ENCODE measurements at places on chromosomes 7 and 10.

DNA sequence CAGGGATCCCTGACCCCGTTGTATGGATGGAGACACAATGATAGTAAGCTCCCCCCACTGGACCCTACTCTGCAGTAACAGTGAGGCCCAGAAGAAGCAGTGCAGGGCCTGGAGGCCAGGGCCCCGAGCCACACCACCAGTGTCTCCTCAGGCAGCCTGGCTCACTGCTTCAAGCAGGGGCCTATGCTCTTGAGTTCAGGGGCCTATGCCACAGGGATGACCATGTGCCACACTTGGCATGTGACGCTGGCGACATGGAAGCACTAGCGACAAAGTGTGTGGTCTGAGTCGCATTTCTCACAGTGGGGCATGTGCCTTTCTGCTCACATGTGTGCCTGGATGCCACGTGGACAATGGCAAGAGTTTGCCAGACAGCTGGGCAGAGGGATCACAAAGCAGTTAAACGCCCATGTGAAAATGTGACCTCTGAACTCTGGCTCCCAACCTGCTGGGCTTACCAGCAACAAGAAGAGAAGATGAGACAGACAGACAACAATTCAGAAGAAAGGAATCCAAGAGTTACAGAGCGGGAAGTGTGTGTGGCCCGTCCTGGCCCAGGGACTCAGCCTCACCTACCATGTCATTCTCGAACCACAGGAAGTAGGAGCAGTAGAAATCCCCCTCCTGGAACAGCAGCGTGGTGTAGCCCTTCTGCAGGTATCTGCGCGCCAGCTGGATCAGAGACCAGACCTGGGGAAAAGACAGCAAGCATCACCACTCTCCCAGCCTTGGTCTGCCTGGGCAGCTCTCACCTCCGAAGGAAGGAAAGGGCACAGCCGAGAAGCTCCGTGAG is 4.7 kb upstream of the PYROXD2 start:
- no peak for DNase-seq

GRCh38 chr10:69895759-69896158 is 94.1 kb downstream of the COL13A1 start:
- DNase-seq: no peak

DNA sequence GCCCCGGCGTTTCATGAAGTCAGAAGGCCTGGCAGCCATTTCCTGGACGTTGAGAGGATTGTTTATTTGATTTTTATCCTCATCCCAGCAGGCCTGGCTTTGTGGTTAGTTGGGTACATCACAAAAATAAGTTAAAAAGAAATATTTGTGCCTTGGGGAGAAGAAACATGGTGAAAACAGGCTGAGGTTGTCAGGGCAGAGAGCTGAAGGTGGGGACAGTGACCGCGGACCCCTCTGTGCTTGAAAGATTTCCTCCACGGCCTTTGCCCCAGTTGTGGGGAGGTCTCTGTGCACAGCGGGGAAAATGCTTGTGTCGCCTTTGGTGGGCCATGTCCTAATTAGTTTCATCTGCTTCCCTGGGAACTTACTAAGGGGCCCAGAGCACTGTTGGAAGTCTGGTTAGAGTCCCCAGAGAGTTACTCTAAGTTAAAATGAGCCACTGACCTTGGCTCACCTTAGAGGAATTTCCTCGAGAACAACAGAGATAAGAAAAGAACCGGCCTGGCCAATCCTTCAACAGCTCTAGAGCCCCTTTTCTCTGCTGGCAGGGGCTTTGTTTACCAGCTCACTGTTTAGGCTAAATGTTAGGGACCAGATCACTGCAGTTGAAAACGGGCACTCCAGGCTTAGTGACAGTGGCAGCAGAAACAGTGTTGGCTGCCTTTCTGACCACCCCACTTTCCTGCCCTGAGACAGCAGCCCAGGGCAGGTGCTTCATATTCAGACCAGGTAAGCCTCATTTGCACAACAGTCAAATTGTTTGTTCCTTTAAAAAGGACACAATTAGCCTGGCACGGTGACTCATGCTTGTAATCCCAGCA is 37.9 kb downstream of the CRCP start:
- no peak for DNase-seq

DNA sequence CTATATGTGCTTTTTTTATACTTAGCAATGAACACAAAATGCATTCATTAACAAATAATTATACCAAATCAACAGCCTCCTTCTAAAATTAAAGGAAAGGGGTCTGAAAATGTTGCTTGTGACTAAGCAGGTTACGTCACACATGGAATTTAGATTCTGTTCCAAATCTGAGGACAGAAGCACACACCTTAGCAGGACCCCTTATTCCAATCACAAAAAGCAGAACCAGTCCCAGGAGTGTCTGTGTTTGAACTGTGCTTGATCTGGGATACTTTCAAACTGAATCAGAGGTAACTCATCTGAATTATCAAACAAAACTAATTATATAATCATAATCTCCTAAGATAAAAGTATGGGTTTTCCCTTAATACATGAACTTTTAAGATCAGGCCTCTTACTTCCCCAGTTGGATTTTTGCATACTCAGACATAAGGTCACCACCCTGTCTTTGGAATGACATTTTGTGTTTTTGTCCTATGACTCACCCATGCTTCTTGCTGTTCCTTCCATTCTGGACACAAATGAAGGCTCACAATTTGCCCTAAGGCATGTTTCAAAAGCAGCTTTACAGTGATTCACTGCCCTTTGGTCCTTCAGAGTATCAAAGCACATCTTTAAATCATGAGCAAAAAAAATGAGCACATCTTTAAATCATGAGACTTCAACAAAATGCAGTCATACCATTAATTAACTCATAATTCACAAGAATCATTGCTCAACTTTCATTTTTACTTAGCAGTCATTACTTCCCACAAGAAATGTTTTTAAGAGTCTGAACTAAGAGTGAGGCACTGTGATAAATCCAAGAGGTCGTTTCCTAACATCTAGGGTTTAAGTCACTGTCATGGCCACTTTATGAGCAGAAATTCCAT is 35.5 kb downstream of the SEMA3C start:
- DNase-seq: no peak

GRCh38 chr7:115145512-115145911 is 223.6 kb downstream of the MDFIC start:
- peak; percentile 52 for DNase-seq

- DNase-seq: no peak
Measured at GRCh38 chr7:43785420-43785819, 26.9 kb downstream of the BLVRA start.

All from activated CD4-positive, alpha-beta T cell treated with anti-CD3 and anti-CD28 coated beads, Interleukin-2, Interleukin-4, amounts not matched to agents 100 ng/mL and 50 ng/mL, durations not matched to agents 16 hours and 8 hours (primary cell).